ENCODE measurements at places on chromosomes 12 and 14. TPM values are rescaled to one million over a fixed set of nuclear protein-coding genes. Genes with fewer than 3 reads are reported as not detected.

Gene TAS2R7
- total RNA-seq = not detected

Gene PLEKHG7
- total RNA-seq = not detected

Gene C12orf50
- total RNA-seq = not detected

Gene KRT82
- total RNA-seq = not detected

Gene PRICKLE1
- 4.1 TPM for total RNA-seq

Gene MYF6
- total RNA-seq = not detected

Gene CLEC2D
- 0.62 TPM for total RNA-seq

Measured in A172 (cell line).